ENCODE measurements at places on chromosomes 4 and X. TPM values are rescaled to one million over a fixed set of nuclear protein-coding genes. Genes with fewer than 3 reads are reported as not detected.

The ERCC6L gene
- total RNA-seq, result 13.0 TPM

The HTRA3 gene
- total RNA-seq, result 4.0 TPM

The KDR gene
- 0.63 TPM for total RNA-seq

The SOX3 gene
- total RNA-seq, result not detected

The BMP3 gene
- 1.8 TPM for total RNA-seq

The CT45A2 gene
- total RNA-seq, result not detected

The SPANXA1 gene
- not detected for total RNA-seq

The TRIM60 gene
- total RNA-seq, result not detected

The SRPK3 gene
- 1.5 TPM for total RNA-seq

The TLR1 gene
- 0.40 TPM for total RNA-seq

The YY2 gene
- total RNA-seq, result 2.3 TPM

DNA sequence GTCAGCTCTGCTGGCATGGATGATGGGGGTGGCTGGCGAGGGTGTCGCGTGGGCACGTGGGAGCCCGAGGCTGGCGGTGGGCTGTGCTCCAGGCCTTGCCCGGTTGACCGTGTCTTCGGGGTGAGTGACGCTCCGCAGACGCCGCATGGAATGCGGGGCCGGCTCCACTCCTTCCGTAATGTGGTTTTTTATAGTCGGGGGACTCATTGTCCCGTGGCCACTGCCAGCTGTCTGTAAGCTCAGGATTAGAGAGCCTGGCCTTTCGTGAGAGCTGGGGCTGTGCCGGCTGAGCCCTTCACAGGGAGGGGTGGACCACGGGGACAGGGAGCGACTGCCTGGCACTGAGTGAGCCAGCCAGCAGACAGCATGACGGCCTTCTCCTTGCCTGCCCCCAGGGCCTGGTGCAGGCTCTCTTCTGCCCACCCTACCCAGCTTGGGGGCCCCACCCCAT, 20.4 kb downstream of the DOK7 start:
- DNase-seq, result peak; percentile 11

GRCh38 chrX:37745354-37745753, 34.5 kb upstream of the CYBB start:
- peak; percentile 84 for DNase-seq

DNA sequence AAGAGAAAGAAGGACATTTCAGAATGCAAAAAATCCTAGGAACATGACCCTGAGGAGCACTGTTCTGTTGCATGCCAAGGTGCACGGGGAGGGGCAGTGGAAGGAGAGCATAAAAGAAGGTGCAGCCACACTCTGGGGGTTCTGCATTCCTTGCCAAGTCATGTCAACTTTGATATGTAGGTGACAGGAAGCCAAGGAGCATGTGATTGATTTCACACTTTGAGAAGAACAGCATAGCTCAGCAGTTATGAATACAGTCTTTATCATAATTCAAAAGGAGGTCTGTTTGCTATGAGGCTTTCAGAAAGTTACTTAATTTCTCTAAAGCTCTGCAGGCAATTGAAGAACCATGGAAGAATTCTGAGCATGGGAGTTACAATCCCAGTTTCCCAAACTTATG, 50.6 kb downstream of the SCFD2 start:
- DNase-seq, result no peak

DNA sequence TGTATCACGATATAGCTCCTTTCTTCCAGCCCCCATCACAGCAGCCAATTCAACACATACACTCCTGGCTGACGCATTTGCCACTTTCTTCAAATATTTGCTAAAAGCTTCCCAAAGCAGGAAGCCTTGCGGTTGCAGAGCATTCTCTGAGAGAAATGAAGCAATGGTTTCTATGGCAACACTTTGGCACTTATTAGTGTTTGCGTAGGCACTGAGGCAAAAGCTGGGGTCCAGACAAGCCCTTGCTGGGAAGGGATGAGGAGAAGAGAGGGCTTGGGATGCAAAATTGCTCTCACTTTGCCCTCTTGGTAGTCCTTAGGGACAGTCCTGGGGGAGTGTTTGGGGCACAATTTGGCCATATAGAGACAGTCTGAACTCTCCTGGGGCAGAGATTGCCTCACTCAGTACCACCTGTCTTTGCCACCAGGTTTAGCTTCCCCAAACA, 55.0 kb upstream of the PAK3 start:
- DNase-seq, result peak; percentile 92

DNA sequence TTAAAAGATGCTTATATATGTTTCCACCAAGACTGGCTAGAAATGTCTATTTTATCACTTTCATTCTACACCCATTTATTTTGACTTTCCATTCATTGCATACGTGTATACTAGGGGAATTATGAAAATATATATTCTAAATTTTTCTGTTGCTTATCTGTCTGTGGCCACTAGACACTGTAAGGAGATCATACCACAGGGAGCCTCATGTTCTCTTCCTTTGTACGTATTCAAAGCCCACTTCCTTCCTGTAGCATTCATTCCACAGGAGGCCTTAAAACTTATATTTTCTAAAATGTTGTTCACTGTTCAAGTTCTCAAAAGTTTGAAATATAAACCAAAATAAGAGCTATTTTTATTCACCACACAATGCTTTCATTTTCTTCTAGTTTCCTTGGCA, 1848.9 kb upstream of the TENM3 start:
- no peak for DNase-seq

DNA sequence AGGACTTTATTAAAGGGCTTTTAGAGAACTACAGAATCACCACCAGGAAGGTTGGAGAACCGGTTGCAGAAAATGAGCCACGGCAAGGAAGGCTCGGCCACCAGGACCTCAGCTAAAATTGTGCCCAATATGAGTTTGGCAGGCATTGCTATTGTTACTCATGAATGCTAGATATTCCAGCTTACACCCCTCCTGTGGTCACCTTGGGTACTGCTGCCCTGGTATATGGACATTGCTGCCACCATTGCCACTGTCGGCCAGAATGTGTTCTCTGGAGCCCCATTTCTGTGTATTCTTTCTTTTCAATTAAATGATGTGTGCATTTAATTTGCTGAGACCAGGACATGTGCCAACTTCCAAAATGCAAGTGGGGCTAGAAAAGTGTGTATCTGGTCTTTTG, 626.7 kb upstream of the BOD1L1 start:
- DNase-seq, result peak; percentile 69

DNA sequence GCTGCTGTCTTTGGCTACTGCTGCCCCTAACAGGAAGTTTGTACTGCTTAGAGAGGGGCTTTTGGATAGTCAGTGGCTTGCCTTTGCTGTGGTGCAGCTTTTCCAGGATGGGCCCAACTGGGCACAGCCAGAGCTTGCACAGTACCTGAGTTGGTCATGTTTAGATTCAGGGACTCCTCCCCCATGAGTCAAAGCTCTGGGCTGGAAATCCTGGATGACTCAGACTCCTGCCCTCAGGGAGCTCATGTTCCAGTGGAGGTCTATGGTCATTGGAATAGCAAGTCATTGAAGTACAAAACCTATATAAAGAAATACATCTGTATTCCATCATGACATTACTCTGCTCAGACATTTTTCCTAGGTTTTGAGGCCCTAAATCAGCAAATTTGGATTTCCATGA, 66.7 kb upstream of the PJA1 start:
- peak; percentile 32 for DNase-seq

DNA sequence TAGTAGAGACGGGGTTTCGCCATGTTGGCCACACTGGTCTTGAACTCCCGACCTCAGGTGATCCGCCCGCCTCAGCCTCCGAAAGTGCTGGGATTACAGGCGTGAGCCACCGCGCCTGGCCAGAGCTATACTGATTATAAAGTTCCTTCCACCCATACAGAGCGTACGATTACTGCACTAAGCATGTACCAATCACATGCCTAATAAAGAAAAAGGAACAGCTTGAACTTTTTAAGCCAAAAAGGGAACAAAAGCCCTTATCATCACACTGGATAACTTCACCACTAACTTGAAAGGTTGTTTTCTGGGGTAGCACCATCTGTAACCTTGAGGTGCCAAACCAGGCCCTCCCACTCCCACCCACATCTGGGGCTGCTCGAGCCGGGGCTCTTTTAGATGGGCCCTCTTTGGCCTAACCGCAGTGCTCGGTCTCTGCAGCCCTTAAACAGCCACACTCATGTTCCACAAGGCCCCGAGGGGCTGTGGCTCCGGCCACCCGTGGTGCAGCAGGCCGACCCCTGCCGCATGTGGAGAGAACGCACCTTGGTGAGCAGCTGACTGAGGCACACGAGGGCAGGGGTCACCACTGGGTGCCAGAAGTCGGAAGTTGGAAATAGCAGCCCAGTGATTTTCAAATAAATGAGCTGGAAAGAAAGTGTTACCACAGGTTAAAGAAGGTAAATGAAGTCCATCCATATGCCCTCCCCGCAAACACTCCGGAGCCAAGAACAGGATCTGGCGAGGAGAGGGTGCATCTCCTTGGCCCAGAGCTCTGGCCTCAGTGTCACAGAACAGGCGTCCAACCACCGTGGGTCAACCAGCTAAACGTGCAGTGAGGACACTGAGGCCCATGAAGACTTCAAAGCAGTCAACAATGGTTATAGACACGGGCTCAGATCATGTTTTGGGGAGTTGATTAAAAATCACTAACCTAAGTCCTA, 18.4 kb downstream of the NOP14 start:
- DNase-seq, result no peak

DNA sequence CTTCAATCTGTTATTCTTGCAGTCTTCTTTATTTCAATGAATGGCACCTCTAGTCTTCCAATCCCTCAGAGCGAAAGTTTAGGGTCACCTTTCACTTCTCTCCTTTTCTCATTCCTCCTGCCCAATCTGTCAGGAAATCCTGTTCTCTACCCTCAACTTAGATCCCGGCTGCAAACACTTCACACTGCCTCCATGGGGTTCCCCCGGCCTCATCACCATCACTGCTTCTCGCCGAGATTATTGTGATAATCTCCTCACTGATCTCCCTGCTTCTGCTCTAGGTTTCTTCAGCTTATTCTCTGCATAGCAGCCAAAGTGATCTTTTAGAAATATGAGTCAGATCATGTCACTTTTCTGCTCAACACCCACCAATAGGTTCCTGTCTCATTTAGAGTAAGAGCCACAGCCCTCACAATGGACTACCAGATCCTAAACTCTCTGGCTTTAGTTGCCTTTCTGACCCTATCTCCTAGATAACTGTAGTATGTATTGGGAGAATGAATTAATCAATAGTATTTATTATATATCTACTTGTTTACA, 43.6 kb upstream of the TBC1D9 start:
- no peak for DNase-seq

DNA sequence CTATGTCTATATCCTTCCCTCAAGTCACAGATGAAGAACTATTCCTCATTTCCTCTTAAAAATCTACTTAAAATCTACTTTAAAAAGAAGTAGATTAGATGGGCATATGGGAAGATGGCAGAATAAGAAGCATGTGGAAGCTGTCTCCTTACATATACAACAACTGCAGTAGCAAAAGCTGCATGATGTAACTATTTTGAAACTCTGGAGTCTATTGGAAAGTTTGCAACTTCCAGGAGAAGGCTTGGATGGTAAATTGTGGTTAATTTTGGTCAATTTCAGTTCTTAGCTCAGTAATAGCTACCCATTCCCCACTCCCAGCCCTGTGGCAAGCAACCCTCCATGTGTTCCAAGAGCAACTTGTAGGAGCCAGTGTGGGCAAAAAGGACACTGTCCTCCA, 36.9 kb downstream of the MORC4 start:
- DNase-seq, result no peak

DNA sequence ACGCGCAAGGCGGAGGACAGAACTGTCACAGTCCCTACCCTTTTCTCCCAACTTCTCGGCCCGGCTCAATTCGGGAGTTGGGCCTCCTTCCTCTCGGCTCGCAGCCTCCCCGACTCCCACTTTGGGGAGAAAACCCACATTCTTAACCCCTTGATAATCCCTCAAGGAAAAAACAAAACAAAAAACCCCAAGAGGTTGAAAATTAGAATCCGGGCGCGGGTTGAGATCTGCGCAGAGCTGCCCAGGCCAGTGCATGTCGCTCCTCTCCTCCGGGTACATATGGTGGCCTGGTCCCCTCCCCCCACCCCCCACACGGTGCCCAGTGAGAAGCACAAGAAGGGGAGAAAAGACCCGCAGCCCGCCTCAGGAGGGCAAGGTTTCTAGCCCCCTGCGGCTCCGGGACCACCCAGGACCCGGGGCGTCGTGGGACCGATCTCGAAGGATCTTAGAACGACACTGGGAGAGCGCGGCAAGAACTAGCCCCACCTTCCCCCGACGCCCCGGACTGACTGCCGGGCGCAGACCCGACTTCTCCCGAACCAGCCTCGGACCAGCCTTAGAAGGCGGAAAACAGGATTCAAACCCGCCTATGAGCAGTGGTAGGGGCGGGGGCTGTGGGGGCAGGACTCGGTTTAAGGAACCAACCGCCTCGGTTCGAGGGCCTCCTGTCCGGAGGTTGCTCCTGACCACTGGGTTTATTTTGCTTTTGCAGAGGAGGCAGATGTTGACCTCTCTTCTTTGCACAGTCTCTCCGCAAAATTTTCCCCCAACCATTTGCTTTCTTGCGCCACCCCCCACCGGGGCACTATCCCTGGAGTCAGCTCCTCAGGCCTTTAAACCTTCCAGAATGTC, 2.5 kb upstream of the PDGFRA start:
- DNase-seq, result no peak

GRCh38 chr4:54784161-54784671, 126.5 kb downstream of the KIT start:
- no peak for DNase-seq

DNA sequence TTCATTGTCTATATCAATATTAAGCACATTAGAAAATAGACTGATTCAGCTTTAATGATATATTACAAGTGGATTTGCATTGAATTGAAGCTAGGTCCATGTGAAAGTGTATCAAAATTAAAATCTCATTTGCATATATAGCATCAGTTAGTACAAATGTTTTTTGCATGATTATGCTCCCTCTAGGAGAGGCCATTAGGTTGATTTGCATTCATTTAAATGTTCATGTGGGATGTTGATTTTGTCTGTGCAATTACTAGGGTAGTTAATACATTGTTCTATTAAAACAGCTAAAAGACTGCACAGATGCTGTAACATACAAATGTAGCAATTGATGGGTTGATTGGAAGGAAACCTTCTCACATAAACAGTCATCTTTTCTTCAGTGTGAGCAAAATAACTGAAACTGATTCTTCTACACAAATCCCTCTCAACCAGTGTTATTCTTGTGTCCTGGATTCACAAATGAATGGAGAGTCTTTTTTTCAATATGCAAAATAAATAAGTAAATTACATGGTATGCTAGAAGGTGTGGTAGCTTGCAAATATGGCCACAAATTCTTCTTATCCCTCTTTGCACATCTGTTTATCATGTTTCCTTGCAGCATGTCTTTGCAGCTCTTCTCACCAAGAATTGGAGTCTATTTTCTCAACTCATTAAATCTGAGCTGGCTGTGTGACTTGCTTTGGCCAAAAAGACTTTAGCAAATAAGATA, 48.6 kb upstream of the DYNLT3 start:
- DNase-seq, result no peak

DNA sequence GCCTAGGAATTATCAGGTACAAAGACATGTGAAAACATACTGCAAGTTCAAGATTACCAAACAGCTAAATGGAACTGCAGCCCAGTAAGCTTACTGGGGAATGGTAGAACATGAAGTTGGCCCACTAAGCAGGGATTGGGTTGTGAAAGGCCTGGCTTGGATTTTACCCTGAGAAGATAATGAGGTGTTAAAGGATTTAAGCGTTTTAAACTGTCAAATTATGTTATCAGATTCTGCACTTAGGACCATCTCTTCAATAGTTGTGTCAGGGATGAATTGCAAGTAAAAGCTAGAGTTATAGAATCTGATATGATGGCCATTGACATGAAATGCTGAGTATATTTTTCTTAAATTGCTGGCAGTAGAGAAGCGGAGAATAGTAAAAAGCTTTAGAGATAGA, 225.7 kb downstream of the GRID2 start:
- DNase-seq, result no peak
